GM06990 (cell line): ENCODE measurements at places on chromosomes 13 and 19.

GRCh38 chr13:75771818-75772217 is 135.7 kb downstream of the LMO7 start:
- no peak for DNase-seq

DNA sequence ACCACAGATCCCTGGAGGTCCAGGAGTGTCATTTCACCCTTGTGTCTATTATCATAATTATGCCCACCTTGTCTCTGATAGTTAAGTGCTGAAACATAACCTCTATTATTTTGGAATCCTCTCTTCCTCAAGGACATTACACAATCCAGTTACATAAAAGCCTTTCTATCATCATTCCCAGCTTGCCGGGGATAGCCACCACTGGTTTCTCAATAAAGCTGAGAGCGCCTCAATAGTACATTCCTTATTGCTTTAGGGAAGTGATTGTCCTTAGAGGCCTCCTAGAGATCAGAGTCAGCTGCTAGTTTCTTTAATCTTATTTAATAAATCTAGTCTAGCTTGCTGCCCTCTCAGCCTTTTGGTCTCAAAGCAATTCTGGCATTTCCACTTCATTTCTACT is 490.0 kb upstream of the ATXN8OS start:
- DNase-seq = no peak

- no peak for DNase-seq
Observed at GRCh38 chr19:6697291-6697690, 23.2 kb downstream of the C3 start.

- no peak for DNase-seq
Observed at GRCh38 chr13:112066624-112067004, 335 bp upstream of the SOX1 start.

- DNase-seq = peak; percentile 51
Observed at GRCh38 chr13:99310382-99311031, 3.3 kb upstream of the GPR183 start.

DNA sequence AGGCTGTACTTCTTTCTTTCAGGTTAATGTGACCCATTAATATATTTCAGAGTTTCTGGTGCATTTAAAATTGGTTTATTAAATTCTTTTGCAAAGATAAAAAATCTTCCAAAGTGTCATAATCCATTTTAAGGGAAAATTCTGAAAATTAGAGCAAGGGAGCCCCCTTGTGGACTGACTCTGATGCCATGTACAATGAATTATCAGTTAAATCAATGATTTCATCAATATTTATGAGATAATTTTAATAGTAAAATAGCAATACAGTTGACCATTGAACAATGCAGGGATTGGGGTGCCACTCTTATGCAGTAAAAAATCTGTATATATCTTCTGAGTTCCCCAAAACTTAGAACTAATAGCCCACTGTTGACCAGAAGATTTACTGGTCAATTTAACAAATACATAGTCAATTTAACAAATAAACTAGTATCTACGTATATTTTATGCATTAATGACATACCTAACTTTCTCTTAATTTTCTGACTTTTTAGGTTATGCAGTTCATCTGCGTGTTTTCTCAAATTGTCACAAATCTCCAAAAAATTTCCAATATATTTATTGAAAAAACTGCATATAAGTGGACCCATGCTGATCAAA is 479.1 kb upstream of the MIR17HG start:
- DNase-seq = no peak

DNA sequence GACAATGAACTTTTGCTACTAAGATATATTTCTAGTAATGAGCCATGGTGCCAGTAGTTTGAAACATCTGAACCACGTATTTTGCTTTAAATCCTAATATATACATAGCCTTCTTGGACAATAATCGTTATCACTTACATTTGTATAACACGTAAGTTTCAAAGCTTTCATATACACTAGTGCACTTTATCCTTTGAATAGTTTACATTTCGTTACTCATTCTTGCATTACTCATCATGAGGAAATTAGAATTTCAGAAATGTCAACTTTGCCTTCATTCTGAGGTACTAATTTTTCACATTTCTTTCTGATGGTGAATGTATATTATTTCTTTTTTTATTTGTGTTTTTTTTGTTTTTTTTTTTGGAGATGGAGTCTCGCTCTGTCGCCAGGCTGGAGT is 5.8 kb downstream of the KBTBD7 start:
- DNase-seq = no peak

GRCh38 chr13:89554801-89555200 is 1792.7 kb upstream of the MIR17HG start:
- no peak for DNase-seq

- no peak for DNase-seq
Observed at GRCh38 chr13:112683581-112683980, 6.3 kb upstream of the ATP11A start.

DNA sequence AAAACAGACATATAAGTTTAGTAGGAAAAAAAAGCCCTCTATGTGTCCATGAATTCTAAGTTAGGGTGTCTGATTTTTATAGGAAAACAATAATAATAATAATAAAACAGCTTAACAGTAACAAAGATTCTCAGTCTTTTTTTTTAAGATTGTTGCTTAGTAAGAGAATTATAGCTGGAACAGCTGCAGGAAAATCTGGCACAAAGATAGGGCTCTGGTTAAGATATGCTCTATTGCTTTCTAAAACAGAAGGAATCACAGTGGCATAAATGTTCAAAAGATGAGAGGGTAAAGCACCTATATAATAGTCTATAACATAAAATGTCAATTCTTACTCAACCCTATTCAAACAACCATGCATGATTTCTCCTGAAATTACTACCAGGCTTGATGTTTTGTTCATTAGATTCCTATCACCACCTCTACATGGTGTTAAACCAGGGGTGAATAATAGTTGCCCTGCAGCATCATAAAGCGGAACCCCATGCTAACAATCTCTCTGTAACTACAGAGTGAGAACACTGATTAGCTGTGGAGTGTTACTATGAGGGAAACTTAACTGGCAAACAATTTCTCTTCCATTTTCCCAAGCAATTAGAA is 541.4 kb upstream of the MIR17HG start:
- no peak for DNase-seq

DNA sequence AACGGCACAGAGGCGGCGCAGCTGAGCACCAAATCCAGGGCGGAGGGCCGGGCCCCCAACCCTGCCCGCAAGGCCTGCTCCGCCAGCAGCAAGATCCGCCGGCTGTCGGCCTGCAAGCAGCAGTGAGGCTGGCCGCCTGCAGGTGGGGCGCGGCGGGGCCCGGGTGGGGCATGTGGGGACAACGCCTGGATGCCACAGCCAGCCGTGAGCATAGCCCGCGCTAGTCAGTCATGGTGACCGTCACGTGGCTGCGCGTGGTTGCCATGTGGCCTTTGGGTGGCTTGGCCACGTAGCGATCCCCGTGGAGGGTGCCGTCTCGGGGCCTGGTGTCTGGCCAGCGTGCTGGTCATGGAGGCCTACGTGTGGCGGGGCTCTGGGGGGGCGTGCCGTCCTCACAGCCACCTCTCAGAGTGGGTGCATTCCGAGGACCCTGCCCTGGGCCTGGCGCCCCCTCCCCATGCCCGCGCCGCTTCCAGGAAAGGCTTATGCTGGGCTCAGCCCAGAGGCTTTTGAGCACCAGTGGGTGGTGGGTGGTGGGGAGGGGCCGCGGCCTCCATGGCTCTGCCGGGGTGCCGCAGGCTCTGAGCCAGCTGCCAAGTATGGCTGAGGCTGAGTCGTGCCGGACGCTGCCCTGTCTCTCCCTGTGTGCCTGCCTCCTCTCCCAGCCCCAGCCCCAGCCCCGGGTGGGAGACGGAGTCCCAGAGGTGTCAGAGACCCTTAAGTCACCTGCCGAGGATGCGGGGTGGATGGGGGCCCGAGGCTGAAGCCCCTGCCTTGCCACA is 11.1 kb downstream of the CBARP start:
- no peak for DNase-seq

- DNase-seq = peak; percentile 44
Observed at GRCh38 chr13:78595495-78596398, 7.6 kb downstream of the POU4F1 start.

DNA sequence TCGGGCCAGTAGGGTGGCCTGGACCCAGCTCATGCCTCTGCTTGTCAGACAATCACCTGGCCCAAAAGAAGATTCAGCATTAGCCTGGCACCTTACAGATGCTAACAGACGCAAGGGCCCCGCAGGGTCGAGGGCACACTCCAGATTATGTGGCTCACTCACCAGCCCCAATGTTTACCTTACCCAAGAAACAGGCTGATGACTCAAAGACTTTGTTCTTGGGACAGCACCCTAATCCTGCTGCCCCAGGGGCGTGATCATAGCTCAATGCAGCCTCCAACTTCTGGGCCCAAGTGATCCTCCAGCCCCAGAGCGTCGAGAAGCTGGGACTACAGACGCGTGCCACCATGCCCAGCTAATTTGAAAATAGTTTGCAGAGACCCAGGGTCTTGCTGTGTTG is 9.8 kb downstream of the ECSIT start:
- DNase-seq = no peak

- DNase-seq = no peak
Observed at GRCh38 chr19:47351548-47351947, 2.4 kb downstream of the DHX34 start.

DNA sequence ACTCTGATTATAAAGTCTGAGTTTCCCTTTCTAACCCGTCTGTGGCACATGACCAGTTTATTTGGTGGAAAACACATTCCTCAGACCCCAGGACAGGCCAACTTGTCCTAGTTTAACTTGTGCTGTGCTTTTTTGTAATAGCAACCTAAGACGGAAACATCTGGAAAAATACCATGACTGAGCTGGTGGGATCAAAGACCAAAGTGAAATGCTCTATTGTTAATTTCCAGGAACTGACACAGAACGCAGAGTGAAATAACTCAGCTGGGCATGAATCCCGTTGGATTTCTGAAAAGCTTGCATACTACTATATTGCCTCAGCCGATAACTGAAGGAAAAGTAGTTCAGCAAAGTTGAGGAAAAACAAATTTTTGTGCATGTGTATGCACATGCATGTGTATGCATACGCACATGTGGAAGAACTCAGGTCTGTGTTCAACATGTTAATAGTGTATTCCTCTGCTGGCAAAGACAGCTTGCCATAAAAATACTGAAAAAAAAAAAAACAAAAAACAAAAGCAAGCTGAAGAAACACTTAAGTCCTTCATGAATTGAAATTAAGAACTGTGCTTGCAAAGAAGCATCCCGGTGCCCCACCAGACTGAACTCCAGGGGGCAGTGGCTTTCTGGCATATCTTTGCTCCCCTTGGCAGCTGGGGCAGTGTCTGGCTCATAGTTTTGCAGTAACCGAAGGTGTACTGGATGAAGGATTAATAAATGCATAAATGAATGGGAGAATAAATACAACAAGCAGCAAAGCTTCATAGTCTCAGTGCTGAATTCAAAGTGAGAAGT is 187.8 kb downstream of the LHFPL6 start:
- DNase-seq = no peak

- DNase-seq = no peak
Observed at GRCh38 chr13:18962168-18962734, 219.4 kb downstream of the TUBA3C start.

DNA sequence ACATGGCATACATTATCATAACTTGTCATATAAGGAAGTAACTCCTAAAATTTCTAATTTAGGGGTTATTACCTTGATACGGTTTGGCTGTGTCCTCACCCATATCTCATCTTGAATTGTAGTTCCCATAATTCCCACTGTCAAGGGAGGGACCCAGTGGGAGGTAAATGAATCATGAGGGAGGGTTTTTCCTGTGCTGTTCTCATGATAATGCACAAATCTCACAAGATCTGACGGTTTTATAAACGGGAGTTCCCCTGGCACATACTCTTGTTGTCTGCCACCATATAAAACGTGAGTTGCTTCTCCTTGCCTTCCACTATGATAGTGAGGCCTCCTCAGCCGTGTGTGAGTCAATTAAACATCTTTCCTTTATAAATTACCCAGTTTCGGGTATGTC is 76.0 kb downstream of the ZDHHC20 start:
- DNase-seq = no peak

DNA sequence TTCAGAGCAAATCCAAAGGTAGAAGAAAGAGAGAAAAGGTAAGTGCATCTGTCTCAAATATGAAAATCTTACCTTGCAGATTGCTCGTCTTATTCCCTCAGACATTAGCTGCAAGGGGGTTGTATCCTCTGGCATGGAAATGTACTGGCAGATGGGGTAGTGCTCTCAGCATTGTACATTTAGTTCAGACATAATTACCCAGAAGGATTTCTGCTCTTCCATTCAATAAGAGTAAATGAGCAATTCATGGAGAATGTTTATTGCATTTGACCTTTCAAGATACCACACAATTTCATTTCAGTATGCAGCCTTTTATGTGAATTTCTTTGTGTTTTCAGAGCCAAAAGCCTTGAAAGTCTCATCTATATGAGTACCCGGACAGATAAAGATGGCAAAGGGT is 63.8 kb downstream of the SCEL start:
- DNase-seq = no peak

GRCh38 chr19:28388988-28389387 is 824.0 kb downstream of the UQCRFS1 start:
- no peak for DNase-seq

GRCh38 chr13:80547341-80547740 is 206.4 kb upstream of the SPRY2 start:
- no peak for DNase-seq

GRCh38 chr13:24505756-24506155 is 6.8 kb downstream of the PARP4 start:
- DNase-seq = peak; percentile 6

- no peak for DNase-seq
Observed at GRCh38 chr13:21100211-21100610, 38.8 kb upstream of the LATS2 start.

DNA sequence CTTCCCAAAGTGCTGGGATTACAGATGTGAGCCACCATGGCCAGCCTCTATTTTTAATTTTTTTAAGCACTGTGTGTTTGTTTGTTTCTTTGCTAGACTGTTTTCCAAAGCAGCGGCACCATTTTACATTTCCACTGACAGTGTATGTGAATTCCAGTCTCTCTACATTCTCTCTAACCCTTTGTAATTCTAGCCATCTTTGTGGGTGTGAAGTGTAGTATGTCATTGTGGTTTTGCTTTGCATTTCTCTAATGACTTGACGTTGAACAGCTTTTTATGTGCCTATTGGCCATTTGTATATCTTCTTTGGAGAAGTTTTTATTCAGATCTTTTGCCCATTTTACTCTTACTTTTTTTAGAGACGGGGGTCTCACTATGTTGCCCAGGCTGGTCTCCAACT is 11.6 kb downstream of the PNPLA6 start:
- DNase-seq = no peak

GRCh38 chr13:27182054-27182453 is 10.4 kb upstream of the USP12 start:
- DNase-seq = no peak

GRCh38 chr13:76732367-76732766 is 153.8 kb downstream of the KCTD12 start:
- DNase-seq = no peak

GRCh38 chr19:13299838-13300237 is 149.6 kb downstream of the IER2 start:
- DNase-seq = no peak

GRCh38 chr13:50990065-50990817 is 80.7 kb downstream of the RNASEH2B start:
- no peak for DNase-seq

GRCh38 chr13:113970810-113971470 is 2.9 kb downstream of the C13orf46 start:
- no peak for DNase-seq

- no peak for DNase-seq
Observed at GRCh38 chr19:45645068-45645630, 6.0 kb upstream of the EML2 start.
